ENCODE measurements at places on chromosomes 4 and X. TPM values are rescaled to one million over a fixed set of nuclear protein-coding genes. Genes with fewer than 3 reads are reported as not detected.

DNA sequence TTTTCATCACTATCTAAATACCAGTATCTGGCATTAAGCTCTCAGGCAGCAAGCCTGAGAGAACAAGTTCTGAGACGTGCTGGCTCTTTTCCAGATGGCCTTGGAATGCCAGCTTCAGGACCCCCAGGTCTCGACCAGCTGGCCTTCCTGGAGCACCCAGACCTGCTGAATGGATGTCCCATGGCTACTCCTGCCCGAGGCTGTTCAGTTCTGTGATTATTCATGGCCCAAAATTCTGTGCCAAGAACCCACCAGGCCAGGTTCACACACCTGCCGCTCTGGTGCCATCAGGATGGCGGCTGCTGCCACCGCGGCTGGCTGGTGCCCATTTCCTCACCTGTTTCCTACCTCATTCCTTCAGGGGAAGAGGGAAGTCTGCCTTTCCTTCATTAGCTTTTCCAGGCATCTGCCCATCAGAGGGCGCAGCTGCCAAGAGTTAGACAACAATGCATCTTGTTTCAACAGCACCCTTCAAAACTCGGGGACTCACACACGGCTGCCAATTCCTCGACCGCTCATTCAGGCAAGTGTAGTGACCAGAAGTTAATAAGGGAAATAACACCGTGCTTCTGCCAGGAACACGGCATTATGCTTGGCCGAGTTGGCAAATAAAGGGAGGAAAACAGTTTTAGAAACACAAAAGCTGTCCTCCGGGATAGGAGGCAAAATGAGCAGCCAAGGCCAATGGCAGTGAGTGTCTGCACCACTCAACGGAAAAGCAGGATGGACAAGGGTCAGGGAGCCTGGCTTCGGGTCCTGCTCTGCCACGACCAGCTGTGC is 173.8 kb downstream of the NSUN7 start:
- DNase-seq, result no peak
- no peaks in the 10 kb centered on the region for H3K36me3 ChIP-seq
- no peak overlapping the region for H3K4me3 ChIP-seq
- peaks cover 6% of the 10 kb centered on the region for H3K4me1 ChIP-seq
- H3K27ac ChIP-seq, result no peak overlapping the region

DNA sequence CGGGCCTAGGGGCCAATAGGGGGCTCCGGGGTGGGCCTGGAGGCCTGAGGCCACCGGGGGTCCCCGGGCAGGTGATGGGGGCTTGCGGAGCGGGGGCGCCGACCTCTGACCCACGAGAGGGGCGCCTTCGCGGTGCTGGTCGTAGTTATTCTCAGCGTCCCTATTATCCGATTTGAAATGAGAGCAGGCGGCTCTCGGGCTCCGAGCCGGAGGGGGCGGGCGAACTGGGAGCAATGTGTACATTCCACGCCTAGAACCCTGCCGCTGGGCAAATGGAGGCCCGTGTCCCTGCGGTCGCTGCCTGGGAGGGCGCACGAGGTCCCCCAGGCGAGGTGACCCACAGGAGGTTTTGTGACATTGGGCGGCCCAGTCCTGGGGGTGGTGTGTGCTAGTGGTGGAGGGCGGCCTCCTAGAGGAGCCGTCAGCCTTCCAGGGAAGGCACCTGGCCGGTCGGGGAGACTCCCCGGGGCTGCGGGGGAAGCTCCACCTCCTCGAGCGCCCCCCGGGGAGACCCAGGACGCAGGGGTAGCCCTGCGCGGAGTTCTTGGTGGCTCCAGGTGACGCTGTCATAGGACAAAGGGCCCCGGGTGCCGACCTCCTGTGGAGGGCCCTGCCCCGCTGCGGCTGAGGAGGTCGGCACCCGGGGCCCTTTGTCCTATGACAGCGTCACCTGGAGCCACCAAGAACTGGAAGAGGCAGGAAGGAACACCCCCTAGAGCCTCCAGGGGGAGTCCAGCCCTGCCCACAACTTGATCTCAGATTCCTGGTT is 102.6 kb upstream of the PRKX start:
- peak; percentile 49 for DNase-seq
- no peaks in the 10 kb centered on the region for H3K27me3 ChIP-seq
- H3K27ac ChIP-seq, result peak overlapping the region; percentile 64

GRCh38 chr4:145871209-145871608 is 67.4 kb downstream of the ZNF827 start:
- no peak for DNase-seq
- no peaks in the 10 kb centered on the region for H3K27me3 ChIP-seq
- peaks cover 19% of the 10 kb centered on the region for H3K4me1 ChIP-seq
- peaks cover 11% of the 10 kb centered on the region for H3K36me3 ChIP-seq
- no peak overlapping the region for H3K4me3 ChIP-seq

GRCh38 chr4:163474027-163474426 is 473 bp upstream of the TKTL2 start:
- DNase-seq, result no peak
- H3K36me3 ChIP-seq, result no peaks in the 10 kb centered on the region
- H3K27me3 ChIP-seq, result peaks cover 14% of the 10 kb centered on the region
- H3K4me1 ChIP-seq, result no peaks in the 10 kb centered on the region

DNA sequence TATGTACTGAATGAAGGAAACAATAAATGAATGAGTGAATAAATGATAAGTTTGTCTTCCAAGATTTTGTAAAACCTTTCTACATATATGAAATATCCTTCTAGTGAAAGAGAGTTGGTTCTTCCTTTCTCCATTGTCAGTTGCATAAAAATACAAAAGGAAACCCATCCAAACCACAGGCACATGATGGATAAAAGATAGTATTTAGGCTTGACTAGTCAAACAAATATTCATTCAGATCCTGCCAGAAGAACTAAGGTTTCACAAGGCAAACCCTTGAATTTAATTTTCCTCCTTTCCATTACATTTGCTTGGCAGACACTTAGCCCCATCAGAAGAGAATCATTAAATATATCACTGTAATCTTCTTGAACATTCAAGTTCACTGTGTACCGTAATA is 208.4 kb downstream of the COL25A1 start:
- no peak overlapping the region for H3K4me3 ChIP-seq
- peaks cover 18% of the 10 kb centered on the region for H3K27me3 ChIP-seq

Gene CDS1
- total RNA-seq, result not detected

Gene FSTL5
- not detected for total RNA-seq

Measured in activated CD8-positive, alpha-beta memory T cell treated with anti-CD3 and anti-CD28 coated beads, Interleukin-2, amount 10 ng/mL, durations not matched to agents 7 days and 5 days (primary cell).